ENCODE measurements at places on chromosomes 6 and 20.

DNA sequence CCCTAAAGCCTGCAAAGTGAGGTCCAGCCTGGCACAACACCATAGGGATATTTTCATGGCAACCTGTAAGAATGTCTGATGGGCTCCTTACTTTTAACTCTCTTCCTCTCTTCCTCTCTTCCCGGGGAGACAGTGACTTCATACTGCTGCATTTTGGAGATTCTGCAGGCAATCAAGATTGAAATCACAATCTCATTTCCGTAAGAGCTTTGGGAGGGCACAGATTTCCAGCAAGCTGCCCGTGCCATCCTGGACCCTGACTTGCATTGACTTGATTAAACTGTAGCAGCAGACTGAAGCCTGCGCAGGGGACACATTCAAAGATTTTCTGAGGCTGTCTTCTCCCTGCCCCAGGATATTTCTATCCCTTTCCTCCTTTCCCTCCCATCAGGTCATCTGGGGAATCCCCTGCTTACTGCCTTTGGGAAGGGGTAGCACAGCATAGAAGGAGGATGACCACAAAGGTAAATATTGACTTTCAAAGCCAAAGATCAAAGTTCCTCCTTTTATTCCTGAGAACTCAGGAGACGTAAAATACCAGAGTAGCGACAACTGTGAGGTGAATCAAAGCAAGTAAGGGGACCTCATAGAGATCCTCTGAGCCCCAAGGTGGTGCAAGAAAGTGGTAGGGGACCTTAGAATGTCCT, 504.0 kb upstream of the ARID1B start:
- DNase-seq: no peak

DNA sequence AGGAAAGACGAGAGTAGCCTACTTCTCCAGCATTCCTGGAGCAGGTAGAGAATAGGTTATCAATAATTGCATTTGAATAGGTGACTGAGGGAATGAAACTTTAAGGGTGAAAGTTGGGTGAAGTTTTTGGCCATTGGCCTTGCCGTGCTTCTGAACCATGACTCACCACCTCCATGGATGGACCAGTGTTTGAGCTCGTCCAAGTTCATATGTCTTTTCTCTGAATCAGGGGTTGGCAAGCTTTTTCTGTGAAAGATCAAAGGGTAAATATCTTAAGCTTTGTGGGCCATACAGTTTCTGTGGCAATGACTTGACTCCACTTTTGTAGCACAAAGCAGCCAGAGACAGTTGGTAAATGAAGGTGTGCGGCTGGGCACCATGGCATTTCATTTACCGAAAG, 31.8 kb downstream of the SNRNP48 start:
- no peak for DNase-seq

- DNase-seq: no peak
These were observed 71.4 kb upstream of the PRSS16 start for GRCh38 chr6:27176096-27176495.

GRCh38 chr20:57891014-57891413, 181.2 kb upstream of the PMEPA1 start:
- no peak for DNase-seq

DNA sequence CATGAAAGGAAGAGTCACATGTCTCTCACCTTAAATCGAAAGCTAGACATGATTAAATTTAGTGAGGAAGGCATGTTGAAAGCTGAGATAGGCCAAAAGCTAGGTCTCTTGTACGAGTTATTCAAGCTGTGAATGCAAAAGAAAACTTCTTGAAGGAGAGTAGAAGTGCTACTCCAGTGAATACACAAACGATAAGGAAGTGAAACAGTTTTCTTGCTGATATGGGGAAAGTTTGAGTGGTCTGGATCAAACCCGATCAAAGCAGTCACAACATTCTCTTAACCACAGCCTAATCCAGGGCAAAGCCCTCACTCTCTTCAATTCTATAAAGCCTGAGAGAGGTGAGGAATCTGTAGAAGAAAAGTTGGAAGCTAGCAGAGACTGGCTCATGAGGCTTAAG, 1.9 kb upstream of the TPD52L1 start:
- no peak for DNase-seq

Data from erythroblast (primary cell).